ENCODE measurements at places on chromosomes 7 and 10.
A peak's percentile ranks its signal among the peaks of the same experiment; 100 is the strongest.

- DNase-seq, result peak; percentile 77
Measured at GRCh38 chr7:82443547-82444219, at the start of gene CACNA2D1. Gene CACNA2D1 (minus strand): TSS chr7:82443777.

DNA sequence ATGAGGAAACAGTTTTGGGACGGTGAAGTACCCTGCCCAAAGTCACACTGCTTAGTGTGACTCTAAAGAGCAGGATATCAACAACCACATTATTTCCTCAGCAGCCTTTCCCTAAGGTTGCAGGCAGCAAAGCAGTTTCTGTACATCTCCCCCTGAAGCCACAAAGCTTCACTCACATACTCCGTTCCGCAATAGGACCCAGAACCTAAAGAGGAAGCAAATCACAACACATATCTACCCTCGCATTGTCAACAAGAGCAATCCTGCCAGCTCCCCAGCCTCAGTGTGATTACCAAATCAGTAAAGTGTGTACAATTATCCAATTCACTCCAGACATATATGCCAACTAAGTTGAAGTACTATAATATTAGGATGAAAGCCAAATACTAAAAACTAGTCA is 30.8 kb downstream of the VAX1 start:
- no peak for DNase-seq

DNA sequence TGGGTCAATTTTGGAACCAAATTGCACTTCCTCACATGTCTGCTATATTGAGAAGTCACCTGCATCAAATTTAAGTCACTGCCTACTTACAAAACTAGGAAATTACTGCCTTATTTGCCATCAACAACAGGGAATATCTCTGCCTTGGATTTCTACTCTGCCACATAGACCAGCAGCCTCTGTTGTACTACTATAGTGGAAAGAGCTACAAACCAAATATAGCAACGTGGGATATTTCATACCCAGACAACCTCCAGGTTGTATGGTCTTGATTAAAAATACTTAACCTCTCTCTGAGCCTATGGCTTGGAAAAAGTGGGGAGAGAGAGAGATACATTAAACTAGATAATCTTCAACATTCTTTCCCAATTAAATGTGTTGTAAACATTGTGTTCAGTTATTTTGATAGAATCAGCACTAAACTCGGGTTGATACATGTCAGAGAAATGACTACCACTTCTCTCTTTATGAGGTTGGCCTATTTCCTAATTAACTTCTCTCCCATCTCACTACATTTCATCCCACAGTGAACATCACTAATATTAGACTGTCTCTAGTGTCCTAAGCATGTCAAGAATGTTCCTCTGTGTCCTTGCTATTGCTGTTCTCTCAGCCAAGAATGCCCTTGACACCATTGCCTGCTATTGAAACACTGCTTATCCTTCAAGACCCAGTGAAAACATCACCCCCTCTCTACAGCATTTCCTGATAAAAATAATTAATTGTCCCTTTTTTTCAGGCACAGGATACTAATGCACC is 421.2 kb downstream of the IPMK start:
- DNase-seq, result no peak

- DNase-seq, result no peak
Measured at GRCh38 chr7:29825775-29826529, 19.6 kb downstream of the WIPF3 start.

DNA sequence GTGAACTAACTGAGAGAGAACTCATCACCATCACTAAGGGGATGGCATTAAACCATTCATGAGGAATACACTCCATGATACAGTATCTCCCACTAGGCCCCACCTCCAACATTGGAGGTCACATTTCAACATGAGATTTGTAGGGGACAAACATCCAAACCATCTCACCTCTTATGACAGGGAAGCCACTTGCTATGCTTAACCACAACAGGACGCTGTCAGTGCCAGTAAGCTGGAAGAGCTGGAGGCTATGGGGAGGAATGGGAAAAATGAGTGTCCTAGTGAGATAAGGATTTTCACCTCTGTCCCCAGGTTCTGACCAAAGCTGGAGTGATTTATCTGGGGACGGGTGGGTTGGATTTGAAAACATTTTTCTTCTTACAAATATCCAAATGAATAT is 17.6 kb downstream of the PLCE1 start:
- DNase-seq, result no peak

GRCh38 chr7:65382452-65382851 is 8.8 kb downstream of the ZNF92 start:
- DNase-seq, result no peak

DNA sequence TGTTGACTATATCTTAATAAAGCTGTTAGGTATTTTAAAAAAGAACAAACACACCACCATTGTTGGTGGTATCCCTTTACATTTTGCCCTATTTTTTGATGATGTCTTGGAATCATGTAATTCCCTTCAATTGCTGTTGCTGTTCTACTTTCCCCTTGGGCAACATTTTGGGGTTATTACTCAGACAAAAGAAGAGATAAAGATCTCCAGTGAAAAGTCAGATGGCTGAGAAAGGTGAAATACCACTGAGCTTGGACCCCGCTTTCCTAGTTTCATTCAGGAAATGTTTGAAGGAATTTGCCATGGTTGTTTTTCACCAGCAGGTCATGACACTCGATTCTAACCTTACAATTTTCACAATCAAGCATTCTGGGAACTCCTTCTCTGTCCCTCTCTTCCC is 84.6 kb downstream of the MACC1 start:
- no peak for DNase-seq

GRCh38 chr7:44760034-44760580 is 11.5 kb downstream of the ZMIZ2 start:
- no peak for DNase-seq

- peak; percentile 7 for DNase-seq
Measured at GRCh38 chr7:38584443-38585210, 46.5 kb downstream of the AMPH start.

GRCh38 chr10:125264757-125265578 is 104.6 kb upstream of the CTBP2 start:
- DNase-seq, result no peak
